HuH-7.5 (cell line): ENCODE measurements at places on chromosomes 1 and 21.

DNA sequence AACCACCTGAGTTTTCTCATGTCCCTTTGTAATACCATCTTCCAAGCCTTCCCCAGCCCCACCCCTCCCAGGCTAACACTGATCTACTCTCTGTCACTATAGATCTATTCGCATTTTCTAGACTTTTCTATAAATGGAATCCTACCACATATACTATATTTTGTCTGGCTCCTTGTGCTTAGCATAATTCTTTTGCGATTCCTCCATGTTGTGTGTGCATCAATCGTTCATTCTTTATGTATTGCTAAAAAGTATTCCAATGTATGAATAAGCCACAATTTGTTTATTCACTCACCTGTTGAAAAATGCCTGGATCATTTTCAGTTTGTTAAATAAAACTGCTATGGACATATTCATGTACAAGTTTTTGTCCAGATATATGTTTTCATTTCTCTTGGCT is 66.7 kb upstream of the DPT start:
- DNase-seq, result no peak

DNA sequence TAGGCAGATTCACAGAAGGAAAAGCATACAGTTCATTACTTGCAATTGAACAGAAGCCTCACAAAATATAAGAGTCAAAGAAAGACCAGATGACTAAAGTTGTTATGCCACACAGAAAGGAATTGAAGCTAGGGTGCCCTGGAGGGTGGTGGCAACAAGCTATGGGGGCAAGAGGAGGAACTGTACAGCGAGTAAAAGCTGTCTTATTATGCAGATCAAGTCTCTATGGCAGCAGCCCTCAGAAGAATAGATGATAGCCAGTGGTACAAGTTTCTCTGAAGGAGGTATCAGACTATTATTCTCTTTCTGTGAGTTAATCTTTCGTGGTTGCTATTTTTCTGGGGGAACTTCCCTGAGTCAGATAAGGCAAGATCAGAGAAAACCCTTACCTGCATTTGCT is 72.2 kb downstream of the C21orf91 start:
- no peak for DNase-seq

DNA sequence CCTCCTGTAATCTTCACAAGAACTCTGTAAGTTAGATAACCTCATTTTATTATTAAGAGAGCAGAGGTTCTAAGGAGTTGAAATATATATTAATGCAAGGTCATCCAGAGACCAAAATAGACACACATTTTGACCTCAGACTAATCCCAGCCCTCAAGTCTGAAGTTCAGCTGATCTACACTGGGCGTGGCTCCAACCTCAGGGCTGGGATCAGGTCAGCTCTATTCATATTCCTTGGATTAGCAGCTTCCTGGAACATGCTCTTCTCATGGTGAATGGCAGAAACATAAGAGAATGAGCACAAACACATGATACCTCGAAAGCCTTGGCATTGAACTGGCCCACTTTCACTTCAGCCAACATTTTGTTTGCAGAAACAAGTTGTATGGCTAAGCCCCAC is 200.8 kb upstream of the ST6GALNAC5 start:
- DNase-seq, result no peak

- DNase-seq, result no peak
Observed at GRCh38 chr1:171590022-171590421, 32.0 kb upstream of the MYOCOS start.

DNA sequence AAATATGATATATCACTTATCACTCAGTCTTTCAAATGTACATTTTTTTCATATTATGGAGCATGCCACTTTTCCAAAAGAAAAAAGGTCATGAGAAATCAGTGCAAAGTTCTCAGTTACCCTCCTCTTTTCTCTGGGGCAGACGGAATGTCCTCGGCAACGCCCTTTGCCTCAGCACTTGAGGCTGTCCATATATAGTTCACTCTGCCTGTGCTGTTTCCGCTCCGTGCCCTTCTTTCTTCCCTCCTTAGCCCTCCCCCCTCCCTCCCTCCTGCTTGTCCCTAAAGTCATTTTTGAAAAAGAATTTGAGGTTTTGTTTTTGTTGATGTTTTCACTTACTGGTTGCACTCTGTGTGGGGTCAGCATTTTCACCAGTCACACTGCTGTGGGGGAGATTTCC is 5.4 kb downstream of the BARHL2 start:
- DNase-seq, result no peak

GRCh38 chr1:92768296-92768695 is 16.6 kb downstream of the EVI5 start:
- DNase-seq, result no peak

- no peak for DNase-seq
Observed at GRCh38 chr1:61636814-61637213, 88.1 kb downstream of the TM2D1 start.

GRCh38 chr1:84141182-84142003 is 2.7 kb upstream of the PRKACB start:
- no peak for DNase-seq

- peak; percentile 93 for DNase-seq
Observed at GRCh38 chr1:35564037-35564883, 6.7 kb downstream of the NCDN start.

- peak; percentile 8 for DNase-seq
Observed at GRCh38 chr21:37071561-37072273, 1.2 kb downstream of the PIGP start.

DNA sequence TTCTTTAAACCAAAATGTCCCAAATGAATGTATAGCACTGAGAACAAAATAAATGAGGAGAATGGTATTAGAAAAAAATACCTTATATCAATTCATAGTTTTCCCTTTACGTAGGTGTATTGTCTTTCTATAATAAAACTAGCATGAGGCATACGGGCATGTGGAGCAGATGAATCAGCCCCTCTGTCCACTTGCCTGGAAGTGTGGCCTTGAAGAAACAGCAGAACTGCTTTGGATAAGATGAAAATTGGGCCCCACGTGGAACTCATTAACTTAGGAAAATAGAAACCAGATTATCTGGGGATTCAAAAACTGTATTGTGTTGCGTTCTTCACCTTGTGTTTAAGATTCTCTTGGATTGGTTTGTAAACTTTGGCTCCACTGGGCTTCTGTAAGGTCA is 356.8 kb upstream of the B3GALT2 start:
- no peak for DNase-seq

GRCh38 chr1:177849130-177849529 is 120.7 kb downstream of the SEC16B start:
- no peak for DNase-seq

DNA sequence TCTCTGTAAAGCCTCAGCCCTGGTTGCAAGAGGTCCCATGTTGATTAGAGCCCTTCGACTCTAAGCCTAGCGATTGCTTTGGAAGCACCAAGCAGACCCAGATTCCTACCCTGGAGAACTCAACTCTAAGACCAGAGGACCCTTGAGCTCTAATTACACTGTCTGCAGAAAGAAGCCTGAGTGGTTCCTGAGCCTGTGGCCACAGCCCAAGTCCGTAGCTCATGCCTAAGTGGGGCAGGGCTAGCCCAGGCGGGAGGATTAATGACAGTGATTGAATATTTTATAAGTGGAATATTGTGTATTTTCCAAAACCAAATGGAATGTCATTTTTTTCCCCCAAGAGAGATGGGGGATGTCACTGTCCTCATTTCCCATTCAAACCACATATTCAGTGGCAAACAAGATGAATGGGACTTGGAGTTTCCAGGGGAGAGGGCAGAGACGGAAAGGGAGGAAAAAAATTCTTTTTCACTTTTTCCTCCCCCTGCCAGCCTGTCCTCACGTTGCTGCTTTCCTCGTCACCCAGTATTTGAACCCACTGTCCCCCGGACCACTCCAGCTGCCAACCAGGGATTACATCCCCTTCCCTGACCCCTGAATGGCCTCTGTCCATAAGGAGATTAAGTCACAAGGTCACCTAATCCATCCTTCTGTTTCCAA is 79.6 kb upstream of the CTTNBP2NL start:
- DNase-seq, result no peak

GRCh38 chr1:27306892-27307761 is 14.8 kb upstream of the TMEM222 start:
- no peak for DNase-seq

DNA sequence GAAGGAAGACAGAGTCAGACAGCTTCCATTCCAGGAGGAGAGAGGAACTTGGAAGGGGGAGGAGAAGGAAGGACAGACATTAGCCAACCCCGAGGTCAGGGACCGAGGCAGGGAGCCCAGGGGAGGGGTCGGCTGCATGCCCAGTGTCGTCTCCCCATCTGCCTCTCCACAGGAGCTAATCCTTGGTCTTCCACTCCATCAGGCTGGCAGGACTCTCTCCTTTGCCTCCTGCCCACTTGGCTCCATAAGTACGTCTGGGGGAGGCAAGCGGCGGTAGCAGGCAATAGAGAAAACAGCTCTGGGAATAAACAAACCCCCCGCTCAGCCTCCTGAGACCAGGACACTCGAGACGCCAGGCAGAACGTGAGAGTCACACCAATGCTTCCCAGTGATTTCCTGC is 71.3 kb downstream of the GRIK3 start:
- no peak for DNase-seq

DNA sequence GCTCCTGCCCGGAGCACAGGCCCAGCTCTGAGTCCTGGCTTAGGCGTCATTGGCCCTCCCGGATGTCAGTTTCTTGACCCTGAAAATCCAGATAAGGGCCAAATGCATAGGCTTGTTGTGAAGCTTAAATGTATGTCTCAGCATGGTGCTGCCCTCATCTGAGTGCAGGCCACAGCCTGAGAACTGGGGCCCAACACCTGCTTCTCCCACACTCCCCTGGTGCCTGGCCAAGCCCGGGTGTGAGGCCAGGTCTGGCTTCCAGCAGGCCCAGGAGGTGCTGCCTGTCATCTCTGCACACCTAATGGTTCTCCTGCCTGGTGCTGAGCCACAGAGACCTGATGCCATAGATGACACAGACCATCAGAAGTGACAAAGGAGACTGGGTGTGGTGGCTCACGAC is 14.0 kb downstream of the MX2 start:
- DNase-seq, result no peak

GRCh38 chr1:178682429-178682828 is 42.6 kb upstream of the RALGPS2 start:
- DNase-seq, result no peak

DNA sequence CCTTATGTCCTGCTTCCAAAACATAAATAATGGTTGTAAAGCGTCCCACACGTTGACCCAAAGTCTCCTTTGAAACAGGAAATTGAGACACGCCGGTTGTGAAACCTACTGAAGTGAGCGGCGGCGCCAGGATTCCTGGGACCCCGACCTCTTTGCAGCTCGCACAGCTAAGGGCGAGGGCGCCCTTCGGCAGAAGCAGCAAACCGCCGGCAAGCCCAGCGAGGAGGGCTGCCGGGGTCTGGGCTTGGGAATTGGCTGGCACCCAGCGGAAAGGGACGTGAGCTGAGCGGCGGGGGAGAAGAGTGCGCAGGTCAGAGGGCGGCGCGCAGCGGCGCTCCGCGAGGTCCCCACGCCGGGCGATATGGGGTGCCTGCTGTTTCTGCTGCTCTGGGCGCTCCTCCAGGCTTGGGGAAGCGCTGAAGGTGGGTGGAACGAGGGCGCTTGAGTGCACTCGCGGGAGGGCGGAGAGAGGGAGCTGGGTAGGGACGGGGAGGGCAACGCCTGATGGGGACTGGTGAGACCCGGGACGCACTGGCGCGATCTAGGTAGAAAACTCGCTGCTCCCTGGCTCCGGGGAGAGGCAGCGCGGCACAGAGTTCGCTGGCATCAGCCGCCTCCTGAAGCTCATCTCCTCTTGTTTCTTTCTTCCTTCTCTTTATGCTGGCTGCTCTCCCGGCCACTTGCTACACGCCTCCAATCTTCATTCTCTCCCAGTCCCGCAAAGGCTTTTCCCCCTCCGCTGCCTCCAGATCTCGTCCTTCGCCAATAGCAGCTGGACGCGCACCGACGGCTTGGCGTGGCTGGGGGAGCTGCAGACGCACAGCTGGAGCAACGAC is at the start of gene CD1D:
Gene CD1D (plus strand): TSS at position 155 of the 836 bp plus-strand sequence. CDS start 207 bp downstream, at position 362.
- no peak for DNase-seq

- DNase-seq, result no peak
Observed at GRCh38 chr1:233443040-233443760, 115.7 kb downstream of the MAP3K21 start.

DNA sequence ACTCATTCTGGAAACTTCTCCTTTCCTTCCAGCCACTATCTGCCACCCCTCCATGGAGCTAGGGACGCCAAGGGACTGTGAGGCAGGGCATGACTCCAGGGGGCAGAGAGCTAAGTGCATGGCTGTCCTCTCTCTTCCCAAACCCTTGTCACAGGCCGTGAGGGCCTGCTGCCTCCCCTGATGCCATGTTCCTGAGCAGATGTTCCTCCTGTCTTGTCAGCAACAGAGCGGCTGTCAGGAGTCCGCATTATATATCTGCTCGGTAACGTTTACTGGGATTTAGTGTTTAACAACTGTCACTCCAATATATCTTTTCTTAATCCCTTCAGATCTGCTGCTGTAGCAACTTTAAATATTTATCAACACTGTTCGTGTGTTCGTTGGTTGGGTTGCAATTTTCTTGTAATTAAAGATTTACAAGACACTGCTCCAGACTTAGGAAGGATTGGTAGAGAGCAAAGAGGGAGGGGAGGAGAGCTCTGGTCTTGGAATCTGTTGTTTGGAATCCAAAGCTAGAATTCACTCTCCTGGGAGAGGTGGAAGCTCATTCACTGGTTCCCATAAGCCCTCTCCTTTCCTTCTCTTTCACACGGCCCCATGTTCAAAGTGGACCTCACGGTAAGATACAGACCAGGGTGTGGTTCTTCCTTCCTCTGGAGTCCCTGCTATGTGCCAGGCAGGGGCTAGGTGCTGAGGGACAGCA is 76.2 kb downstream of the MDM4 start:
- no peak for DNase-seq

DNA sequence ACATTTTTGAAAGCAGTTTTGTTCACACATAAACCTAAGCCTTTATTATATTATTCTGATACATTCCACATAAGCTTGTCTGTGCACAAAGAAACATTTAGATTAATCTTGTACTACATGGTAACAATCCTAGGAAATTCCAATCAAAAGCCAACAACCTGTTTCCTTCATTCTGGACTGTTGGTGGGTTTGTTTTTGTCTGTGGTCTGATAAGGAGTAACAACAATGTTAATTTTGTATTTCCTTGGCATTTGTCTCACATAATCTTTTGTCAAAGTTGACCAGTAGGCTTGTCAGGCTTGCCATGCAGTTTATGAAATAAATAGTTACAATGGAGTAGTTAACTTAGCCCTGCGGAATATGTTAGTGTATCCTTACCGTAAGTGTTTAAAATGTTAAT is 183.3 kb downstream of the DHRS3 start:
- DNase-seq, result no peak

DNA sequence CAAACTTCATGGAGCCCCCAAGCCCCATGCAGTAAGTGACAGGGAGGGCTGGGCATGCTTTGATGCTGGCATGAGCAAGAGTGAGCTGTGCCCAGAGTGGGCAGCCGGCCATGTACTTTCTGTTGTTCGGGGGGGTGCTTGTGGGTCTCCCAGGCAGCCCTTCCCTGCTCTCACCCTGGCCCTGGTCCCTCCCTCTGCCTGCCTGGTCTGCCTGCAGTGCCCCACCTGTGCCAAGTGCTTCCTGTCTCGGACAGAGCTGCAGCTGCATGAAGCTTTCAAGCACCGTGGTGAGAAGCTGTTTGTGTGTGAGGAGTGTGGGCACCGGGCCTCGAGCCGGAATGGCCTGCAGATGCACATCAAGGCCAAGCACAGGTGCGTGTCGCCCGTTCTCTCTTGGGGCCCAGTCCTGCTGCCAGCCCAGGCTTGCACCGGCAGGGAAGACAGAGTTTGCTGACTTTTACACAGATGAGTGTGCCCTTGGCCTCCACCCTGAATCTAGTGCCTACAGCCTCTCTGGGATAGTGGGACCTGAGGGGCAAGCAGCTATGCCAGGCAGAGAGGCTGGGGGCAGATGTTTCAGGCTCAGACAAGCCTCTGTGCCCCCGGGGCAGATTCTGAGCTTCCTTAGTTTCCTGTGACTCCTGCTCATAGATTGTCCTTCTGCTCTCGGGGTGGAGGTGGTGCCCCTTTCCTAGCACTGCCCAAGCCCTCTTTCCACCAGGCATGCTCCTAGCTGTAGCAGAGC is 7.6 kb downstream of the ZBTB48 start:
- no peak for DNase-seq
